ENCODE measurements at places on chromosomes 12 and 14. TPM values are rescaled to one million over a fixed set of nuclear protein-coding genes. Genes with fewer than 3 reads are reported as not detected.

The USP44 gene
- total RNA-seq: 0.42 TPM

The ANG gene
- 3.9 TPM for total RNA-seq

The SERPINA9 gene
- not detected for total RNA-seq

The GDF3 gene
- total RNA-seq: not detected

The PTPRR gene
- total RNA-seq: 0.18 TPM

The CLEC1B gene
- 0.53 TPM for total RNA-seq

The PLEKHG7 gene
- not detected for total RNA-seq

The ARHGEF25 gene
- total RNA-seq: 2.1 TPM

The AMHR2 gene
- total RNA-seq: 1.0 TPM

The VASH1 gene
- total RNA-seq: 6.1 TPM

The LRRC74A gene
- total RNA-seq: not detected

The NTN4 gene
- total RNA-seq: 10.0 TPM

The ZFHX2 gene
- total RNA-seq: 0.23 TPM

The PDE3A gene
- 5.3 TPM for total RNA-seq

The TAS2R20 gene
- not detected for total RNA-seq

The ADCY4 gene
- 16.6 TPM for total RNA-seq

The LBHD2 gene
- not detected for total RNA-seq

The PTPRB gene
- 22.7 TPM for total RNA-seq

GRCh38 chr14:44372807-44373489, 134.1 kb downstream of the FSCB start:
- no peak for DNase-seq

DNA sequence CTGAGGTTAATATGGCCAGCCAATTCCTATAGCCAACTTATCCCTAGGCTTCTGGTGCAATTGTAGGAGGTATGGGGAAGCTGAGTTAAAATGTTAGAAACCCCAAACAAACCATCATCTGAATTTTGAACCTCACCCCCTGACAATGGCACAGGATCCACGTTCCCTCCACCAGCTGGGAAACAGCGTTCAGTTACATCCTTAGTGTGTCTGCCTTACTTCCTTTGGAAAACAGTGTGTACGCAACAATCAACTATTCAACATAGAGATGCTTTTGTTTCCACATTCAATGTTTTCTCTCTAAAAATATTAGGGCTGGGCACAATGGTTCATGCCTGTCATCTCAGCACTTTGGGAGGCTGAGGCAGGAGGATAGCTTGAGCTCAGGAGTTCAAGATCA, 203.4 kb downstream of the TTC7B start:
- DNase-seq: no peak

GRCh38 chr14:76916040-76916715, 90.0 kb downstream of the LRRC74A start:
- no peak for DNase-seq

DNA sequence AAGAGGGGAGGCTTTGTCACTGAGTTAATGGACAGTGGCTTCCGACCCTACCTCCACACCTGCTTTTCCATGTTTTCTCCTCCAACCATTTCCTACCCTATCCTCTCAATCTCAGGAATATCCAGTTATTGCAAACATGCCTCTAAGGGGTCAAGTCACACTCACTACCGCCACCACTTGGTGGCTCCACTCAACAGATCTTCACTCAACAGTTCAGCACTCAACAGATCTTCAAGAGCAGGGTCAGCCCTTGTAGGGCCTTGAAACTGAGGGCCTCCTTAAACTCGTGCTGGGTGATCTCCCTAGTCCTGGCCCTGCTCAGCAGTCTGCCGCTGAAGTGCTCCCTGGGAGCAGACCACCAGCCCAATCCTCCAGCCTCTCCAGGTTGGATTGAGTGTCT, 14.2 kb downstream of the ZNF641 start:
- DNase-seq: no peak

- no peak for DNase-seq
These were observed 123.5 kb downstream of the CALM1 start for GRCh38 chr14:90520326-90520725.

DNA sequence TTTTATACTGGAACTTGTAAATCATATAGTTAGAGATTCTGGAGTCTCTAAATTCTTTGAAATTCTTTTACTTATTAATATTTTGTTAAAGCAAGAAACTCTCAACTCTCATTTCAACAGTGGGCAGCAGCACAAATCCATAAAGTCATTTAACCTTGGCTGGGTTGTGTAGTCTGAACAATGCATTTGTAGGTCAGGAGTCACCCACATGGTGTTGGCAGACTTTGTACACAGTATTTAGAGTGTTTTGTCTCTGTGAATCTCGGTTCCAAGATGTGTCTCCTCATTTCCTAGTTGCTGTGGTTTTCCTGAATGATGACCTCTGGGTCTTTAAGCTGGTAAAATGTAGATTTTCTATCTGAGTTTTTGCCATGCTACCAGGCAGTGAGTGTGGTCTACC, 20.8 kb upstream of the STRAP start:
- no peak for DNase-seq

DNA sequence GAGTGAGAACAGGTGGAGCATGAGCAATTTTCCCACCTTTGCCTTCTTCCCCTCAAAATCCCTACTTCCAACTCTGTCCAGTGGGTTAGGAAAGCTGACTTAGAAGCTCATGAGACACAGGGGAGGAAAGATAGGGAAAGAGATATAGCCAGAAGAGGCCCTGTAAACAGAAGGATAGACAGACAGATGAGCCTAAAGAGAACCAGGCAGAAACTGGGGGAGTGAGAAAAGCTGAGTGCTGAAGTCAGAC, 5.0 kb downstream of the AJUBA start:
- no peak for DNase-seq

DNA sequence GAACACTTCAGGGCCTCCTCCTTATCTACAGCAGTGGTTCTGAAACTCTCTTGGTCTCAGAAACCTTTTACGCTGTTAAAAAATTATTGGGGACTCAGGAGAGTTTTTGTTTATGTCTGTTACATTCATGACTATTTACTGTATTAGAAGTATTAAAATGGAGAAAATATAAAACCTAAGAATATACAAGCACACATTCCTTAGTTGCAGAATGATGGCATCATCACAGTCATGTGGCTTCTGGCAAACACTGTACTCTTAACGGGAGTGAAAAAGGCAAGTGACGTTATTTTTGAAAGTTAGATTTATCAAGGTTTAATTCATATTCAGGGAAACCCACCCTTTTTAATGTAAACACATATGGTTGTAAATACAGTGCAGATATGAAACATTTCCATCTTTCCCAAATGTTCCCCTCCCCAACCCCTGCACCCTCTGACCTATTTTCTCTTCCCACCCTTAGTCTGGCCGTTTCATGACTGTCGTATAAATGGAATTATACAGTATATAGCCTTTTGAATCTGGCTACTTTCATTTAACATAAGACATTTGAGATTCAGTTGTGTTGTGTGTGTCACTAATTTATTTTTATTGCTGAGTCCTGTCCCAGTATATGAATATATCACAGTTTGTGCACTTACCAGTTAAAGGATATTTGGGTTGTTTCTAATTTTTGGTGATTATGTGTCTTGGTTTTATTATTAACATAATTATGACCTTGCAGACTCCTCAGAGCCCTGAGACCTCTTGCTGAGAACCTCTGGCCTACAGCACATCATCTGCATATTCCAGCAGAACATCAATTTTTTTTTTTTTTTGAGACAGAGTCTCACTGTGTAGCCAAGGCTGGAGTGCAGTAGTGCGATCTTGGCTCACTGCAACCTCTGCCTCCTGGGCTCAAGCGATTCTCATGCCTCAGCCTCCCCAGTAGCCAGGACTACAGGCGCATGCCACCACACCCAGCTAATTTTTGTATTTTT, 457.0 kb downstream of the PCNX1 start:
- no peak for DNase-seq

DNA sequence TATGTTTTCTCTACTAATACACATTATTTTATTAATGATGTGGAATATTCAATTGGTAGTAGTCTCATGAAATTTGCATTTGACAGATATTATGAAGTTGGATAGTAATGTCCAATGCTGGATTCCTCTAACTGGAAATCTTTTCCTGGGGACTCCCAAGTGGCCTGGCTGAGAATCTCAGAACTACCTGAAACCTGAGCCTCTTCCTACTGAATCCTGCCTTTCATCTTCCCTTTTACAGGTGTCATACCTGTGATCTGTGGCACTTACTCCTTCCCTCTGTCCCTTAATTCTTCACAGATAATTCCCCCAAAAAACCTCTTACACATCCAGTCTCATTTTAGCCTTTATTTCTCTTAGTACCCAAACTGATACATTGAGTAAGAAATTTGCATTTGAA, 89.7 kb upstream of the MYF6 start:
- no peak for DNase-seq

DNA sequence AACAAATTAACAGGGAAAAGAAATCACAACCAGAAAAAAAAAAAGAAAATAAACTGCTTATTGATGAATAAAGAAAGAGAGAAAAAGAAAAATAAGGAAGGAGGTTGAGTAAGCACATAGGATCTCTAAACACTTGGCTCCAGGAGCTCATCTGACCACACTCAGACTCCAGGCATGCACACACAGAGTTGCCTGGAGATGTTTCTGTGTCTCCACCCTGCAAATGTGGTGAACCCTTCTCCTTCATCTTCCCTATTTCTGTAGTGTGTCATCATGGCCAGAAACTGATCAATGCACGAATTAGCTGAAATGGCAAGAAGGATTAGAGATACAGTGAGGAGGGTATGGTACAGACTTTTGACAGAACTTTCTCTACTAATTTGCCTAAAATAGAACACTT, 20.2 kb downstream of the OR4N2 start:
- DNase-seq: no peak

DNA sequence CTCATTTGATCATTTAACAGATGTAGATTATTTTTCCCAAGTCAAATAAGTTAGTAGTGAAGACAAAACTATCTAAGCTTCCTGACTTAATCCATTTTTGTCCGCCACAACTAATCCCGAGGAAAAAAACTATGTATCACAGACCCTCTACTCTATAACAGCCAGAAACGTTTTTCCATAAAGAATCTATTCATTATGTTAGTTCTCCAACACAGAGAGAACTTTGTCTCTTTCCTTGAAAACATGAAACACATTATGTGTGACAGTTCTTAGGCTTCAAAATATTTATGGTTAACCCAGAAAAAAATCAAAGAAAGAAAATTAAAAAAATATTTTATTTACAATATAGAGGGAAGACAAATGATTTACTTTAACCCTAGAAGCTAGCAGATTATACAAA, 100.1 kb downstream of the PLEKHG7 start:
- DNase-seq: no peak

GRCh38 chr12:54463484-54463883, 9.9 kb downstream of the GTSF1 start:
- DNase-seq: no peak

DNA sequence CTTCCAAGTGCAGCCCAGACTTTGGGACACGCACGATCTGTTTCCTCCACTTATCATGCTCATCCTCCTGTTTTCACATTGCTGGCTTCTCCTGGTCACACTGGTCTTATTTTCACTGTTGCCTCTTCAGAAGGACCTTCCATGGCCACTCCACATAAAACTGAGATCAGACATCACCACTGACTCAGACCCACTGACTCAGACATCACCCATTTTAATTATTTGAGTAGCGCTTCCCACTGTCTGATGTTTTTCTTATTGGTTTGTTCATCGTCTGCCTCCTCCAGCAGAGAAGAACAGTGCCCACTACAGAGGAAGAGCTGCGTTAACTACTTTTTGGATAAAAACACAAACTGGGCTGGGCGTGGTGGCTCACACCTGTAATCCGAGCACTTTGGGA, 270.5 kb upstream of the PWP1 start:
- DNase-seq: no peak

DNA sequence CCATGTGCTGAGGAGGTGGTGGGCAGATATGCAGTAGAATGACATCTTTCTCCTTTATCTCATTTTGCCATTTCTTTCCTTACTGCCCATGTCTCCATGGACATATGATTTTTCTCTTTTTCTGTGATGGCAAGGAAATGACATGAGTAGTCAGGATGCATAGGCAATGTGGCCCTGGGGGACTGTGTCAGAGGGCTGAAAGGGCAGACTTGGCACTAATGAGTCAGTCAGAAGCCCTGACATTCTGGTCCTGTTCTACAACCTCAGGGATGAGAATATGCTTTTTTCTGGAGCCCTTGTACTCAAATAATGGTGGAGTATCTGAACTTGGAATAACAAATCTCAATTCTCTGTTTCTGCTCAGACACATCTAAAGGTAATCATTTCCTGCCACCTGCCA, 167.8 kb downstream of the TMEM117 start:
- DNase-seq: no peak

- no peak for DNase-seq
These were observed 393.3 kb upstream of the RPL10L start for GRCh38 chr14:47044841-47045240.

GRCh38 chr14:57960946-57961785, 95.3 kb upstream of the SLC35F4 start:
- DNase-seq: no peak

DNA sequence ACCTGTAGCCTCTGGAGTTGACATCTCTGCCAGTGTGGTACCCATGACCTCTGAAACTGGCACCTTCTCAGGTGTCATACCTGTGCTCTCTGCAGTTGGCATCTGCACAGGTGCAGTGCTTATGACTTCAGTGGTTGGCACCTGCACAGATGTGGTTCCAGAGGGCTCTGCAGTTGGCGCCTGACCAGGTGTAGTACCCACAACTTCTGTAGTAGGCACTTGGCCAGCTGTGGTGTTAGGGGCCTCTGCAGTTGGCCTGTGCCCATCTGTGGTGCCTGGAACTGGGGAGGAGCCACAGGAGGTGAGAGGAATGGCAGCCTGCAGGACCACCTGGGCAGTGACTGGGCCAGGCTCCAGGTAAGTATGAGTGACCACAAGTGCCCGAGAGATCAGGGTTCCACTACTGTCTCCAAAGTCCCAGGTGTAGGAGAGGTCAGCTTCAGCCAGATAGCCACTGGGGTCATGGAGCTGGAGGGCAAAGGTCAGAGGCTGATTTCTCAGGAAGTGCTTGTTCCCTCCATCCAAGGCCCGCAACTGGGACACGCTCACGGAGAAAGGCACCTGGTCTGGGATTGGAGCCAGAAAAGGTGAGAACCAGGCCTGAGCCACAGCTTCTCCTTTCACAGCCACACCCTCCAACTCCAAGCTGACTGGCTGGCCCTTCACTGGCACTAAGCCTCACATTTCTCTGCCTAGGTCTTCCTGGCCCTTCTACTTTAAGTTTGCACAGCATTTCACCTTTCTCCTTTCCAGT, 8.6 kb downstream of the PMEL start:
- DNase-seq: no peak

GRCh38 chr12:75951399-75952278, 79.9 kb downstream of the PHLDA1 start:
- DNase-seq: no peak

DNA sequence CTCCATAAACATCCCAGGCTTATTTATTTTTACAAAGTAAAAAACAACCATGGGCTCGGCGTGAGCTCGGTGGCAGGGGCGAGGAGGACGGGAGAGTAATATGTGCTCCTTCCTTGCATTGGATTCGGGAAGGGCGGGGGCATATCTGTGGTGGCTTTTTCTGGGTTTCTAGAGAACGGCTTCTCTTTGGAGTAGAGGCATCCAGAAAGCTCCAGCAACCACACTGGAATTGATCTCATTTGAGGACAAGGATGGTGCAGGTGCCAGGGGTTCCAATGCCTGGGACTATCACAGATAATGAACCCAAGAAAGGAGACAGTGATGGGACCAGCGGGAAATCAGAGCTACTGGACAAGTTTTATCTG, 18.9 kb downstream of the ADGRD1 start:
- no peak for DNase-seq

GRCh38 chr14:71675126-71675899, 256.9 kb upstream of the RGS6 start:
- no peak for DNase-seq

GRCh38 chr14:40269436-40269835, 837.2 kb upstream of the FBXO33 start:
- no peak for DNase-seq
